ENCODE measurements at places on chromosomes 1 and 21.
A peak's percentile ranks its signal among the peaks of the same experiment; 100 is the strongest.

- peak; percentile 80 for DNase-seq
These were observed 50.0 kb downstream of the TBCE start for GRCh38 chr1:235417086-235417697.

DNA sequence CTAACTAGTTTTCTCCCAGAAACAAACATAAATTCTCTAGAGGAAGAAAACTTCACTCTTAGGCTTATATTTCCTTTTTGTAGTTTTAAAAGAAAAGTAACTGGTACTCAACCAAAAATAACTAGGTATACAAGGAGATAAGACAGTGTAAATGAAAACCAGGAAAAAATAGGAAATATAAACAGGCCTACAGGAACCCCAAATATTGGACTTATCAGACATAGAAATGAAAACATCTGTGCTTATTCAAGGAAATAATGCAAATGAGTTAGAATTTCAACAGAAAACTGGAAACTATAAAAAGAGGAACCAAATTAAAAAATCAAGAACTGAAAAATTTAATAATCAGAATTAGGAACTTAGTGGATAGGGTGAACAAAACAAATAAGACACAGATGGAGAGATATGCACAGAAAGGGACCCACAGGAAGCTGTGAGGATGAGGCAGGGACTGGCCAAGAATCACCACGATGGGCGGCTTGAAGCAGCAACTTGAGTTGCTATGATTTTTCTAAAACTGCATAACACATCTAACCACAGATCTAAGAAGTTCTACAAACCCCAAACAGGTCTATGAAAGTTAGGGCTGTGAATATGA, 67.5 kb upstream of the ACTRT2 start:
- no peak for DNase-seq

DNA sequence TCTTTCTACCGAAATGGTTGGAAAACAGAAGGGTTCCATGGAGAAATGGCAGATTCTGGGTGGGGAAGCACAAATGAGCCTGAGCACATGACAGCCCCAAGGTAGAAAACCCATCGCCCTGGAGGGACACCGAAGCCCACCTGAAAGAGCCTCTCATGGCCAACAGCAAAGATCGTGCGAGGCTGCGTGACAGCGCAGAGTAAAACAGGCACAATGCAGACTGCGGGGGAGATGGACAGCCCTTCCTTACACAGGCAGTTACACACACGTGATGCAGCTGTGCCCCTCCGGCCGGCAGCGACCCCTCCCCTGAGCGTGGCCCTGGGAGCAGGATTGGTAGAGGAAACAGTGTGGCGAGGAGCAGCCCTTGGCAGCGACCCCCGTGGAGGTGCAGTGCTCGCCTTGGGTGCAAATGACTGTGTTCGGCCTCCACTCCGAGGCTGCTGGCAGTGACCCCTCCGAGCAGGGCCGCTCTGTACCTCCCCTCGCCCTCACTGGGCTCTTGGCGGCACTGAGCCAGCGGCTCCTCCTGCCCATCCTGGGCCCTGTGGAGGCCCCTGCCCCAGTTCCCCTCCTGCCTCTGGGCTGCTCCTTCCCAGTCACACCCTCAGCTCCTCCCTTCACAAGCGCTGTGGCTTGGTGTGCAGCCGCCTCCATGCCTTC, 120.9 kb upstream of the COL6A1 start:
- DNase-seq, result no peak

DNA sequence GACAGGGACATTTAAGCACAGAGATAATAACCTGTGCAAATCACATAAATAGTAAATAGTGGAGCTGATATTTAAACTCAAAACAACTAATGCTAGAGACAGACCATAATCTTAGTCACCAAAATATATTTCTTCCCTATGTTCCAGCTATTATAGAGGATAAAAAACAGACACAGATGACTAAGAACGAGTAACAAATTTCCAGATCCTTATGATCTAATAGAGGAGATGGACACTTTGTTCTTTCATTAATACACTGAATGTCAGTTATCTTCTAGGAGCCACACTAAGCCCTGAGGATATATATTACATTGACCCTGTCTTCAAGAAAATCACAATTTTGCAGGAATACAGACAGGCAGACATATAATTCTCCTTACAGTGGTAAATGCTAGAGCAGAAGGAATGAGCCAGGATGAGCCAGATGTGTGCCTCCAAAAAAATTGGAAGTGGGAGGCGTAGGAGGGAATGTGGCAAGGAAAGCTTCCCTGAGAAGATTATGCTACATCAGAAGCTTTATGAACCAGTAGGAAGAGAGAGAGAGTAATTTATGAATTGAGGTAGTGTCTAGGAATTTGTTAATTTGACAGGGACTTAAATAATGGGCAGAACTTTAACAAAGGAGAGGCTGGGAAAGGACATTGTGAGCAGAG, 395.4 kb upstream of the BEND5 start:
- no peak for DNase-seq

DNA sequence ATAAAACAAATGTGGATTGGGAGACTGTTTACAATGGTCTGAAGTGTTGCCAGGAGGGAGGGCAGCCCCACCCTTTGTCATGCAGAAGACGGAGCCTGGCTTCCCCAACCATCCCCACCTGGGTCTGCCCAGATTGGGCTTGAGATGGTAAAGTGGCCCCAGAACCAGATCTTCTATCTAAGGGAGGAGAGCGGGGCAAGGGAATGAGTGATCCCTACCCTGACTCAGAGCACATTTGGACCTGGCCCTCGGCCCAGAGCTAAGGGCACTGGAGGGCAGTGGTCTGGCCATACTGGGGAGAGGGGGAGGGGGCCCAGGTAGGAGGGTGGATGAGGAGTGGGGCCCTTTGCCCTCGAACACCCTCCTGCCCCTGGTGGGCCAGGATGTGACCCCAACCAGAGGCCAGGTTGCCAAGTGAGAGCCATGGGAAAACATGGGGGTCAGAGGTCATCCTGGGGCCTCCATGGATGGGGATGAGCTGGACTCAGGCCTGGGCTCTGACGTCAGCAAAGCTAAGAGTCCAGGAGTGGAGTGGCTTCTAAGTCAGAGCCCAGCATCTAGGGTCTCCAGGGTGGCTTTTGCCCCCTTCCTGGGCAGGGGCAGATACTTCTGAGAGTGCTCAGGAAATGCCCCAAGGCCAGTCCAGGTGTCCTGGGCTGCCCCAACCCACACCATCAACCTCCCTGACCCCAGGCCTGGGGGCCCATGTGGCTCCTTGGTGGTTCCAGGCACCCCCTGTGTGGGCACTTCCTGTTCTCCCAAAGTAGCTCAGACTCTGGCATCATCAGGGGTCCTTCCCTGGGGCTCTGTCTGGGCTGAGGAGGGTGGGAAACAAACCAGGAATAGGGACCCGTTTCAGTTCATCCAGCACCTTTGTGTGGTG, 1.6 kb upstream of the LEFTY1 start:
- no peak for DNase-seq

- peak; percentile 98 for DNase-seq
These were observed at the start of gene ZNF672 for GRCh38 chr1:248837781-248838356. TSS of gene ZNF672 (plus strand) at chr1:248838224. CDS start at chr1:248847275, 9,051 bp downstream.
